ENCODE measurements at places on chromosomes 12 and 14.

DNA sequence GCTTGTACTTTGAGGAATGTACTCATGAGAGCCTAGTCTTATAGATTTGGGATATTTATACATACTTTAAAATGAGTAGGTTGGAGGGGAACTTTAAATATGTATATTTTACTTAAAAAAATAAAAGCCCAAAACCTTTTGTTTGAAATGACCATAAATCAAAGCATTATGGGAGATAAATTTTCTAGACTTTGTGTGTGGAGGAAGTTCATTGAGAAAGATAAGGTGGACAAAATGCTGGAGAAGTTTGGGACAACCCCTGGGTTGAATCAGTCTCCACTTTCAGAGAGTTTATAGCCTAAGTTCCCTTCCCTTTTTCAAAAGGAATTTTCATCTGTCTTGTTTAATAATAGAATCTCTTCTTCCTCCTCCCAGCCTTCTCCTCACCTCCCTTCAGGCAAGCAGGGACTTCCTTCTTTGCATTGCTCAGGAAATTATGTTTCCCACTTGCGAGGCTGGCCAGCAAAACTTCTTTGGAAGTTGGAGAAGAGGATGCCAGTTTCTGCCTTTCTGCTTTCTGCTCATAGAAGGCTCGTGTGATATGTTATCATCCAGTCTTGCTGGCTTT lies 54.2 kb downstream of the CHST11 start:
- no peaks in the 10 kb centered on the region for H3K36me3 ChIP-seq
- no peaks in the 10 kb centered on the region for H3K27me3 ChIP-seq
- no peak overlapping the region for H3K4me3 ChIP-seq
- peaks cover 11% of the 10 kb centered on the region for H3K4me1 ChIP-seq
- no peak overlapping the region for H3K27ac ChIP-seq

DNA sequence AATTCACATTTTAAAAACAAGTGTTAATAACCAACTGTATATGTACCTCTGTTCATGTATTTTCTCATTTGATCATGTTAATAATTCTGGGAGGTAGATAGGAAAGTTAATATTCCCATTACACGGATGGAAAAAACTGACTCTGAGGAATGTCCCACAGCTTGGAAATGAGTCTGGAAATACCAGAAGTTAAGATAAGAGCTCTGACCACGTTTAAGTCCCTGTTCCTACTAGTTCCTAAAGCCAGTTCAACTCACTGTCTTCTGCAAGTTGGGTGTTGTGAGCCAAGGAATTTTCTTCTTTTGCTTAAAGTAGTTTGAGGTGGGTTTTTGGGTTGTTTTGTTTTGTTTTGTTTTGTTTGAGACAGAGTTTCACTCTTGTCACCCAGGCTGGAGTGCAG lies 104.5 kb downstream of the TMEM30B start:
- no peaks in the 10 kb centered on the region for H3K36me3 ChIP-seq
- DNase-seq = no peak
- H3K4me3 ChIP-seq = no peak overlapping the region
- no peaks in the 10 kb centered on the region for H3K27me3 ChIP-seq

GRCh38 chr14:33774723-33775470 lies 176.0 kb downstream of the EGLN3 start:
- H3K27me3 ChIP-seq = no peaks in the 10 kb centered on the region
- no peak for DNase-seq
- no peaks in the 10 kb centered on the region for H3K4me1 ChIP-seq
- H3K36me3 ChIP-seq = no peaks in the 10 kb centered on the region

DNA sequence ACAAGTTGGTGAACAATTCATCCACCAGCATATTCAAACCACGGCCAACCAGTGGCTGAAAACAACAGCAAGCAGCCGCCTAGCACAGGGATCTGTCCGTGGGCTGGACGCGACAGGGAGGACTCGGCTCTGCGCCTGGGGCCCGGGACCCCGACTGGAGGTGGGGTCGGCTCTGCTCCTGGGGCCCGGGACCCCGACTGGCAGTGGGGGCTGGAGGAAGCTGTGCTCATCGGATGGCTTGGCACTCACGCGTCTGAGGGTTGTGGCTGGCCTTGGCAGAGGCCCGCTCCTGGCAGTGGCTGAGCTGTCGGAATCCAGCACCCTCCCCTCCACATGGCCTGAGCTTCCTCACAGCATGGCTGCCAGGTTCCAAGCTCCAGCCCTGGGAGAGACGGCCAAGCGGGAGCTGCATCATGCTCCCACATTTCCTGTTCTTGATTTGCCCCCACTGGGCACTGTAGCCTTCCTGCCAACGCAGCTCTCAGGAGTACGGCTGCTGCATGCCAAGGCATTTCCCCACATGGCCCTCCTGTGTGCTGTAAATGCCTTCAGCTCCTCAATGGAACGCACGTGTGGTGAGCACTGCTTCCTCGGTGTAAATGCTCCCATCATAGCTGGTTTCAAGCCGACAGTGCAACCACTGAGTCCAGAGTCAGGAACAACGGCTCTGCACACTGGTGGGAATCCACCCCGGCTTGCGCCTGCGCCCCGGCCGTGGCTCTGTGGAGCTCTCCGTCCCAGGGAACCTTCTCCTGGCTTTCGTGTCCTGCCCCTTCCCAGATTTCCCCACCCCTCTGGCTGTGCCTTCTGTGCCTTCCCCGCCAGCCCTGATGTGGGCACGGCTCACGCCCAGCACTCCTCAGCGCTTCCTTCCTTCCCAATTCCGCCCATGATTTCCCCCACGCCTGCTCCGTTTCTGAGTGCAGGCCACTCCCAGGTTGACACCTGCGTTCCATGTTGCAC lies 7.3 kb upstream of the GALNT9 start:
- H3K27ac ChIP-seq = no peak overlapping the region
- DNase-seq = no peak
- H3K27me3 ChIP-seq = no peaks in the 10 kb centered on the region
- H3K4me1 ChIP-seq = no peaks in the 10 kb centered on the region

- H3K36me3 ChIP-seq = no peaks in the 10 kb centered on the region
- DNase-seq = no peak
- no peak overlapping the region for H3K27ac ChIP-seq
These were observed 220.3 kb upstream of the ARID2 start for GRCh38 chr12:45509187-45509586.

DNA sequence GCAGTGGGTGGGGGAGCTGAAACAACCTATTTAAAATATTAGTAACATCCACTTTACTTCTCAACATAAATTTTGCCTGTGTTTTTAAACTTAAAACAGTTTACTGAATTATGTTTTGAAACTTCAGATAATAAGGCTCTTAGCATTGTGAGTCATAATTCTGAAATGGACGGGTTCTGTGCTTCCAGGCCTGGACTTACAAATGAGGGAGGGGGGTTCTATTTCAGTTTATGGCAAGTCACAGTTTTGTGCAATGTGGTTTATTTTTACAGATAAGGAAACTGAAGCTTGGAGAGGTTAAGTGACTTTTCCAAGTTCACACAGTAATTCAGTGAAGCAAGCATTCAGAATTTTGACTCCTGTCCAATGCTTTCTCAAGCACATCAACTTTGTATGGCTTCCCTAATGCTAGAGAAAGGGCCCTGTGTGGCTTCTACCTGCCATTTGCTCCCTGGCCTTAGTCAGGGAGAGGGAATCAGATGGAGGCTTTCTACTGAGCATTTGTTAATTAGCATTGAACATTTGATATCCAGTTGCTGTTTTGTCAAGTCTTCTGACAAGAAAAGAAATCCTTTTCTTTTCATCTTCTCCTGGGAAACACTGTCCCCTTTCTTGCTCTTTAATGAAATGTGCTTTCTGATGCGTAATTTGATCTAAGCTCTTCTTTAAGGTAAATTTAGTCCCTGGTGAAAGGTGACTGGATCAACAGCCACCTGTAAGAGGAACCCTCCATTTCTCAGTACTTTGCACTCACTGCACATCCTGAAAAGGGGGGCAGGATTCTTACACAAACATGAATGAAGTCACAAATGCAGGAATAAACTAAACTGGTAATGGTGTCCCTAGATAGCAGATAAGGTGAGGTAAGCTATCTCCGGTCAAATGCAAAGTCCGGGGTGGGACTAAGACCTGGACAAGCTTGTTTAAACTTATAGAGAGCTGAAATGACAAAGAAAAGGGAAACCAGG lies 2.5 kb upstream of the SALL2 start:
- no peaks in the 10 kb centered on the region for H3K36me3 ChIP-seq
- no peaks in the 10 kb centered on the region for H3K27me3 ChIP-seq

DNA sequence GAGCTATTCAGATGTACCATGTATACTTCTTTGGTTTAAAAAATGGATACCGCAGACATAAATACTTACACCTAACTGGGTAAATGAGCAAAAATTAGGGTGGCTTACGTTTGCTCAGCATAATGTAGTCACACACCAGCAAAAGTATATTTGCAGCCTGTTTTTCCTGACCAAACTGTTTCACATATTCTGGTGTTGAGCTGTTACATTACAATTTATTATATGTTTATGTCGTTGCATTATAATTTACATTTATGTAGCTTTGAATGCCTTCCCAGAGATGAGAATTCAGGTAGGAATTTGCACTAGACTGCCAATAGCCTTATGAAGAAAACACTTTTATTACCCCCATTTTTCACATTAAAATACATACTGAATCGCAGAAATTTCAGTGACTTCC lies 183.3 kb downstream of the PTPRO start:
- DNase-seq = no peak
- H3K4me1 ChIP-seq = no peaks in the 10 kb centered on the region

DNA sequence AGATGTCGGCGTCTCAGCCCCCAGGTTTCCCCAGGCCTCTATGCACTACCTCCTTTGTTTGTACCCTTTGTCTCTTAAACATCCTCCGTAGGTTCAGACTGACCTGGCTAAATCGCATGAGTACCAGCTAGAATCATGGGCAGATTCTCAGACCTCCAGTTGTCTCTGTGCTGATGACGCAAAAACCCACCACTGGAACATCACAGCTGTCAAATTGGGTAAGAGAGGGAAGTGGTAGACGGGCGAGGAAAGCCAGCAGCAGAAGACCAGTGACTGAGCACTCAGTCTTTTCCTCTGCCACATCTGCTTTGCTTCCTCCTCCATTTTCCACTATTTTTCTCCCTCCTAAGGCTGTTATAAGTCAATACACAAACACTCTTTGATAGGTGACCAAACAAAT lies 29.7 kb downstream of the A2ML1 start:
- H3K36me3 ChIP-seq = no peaks in the 10 kb centered on the region
- no peaks in the 10 kb centered on the region for H3K27me3 ChIP-seq
- no peaks in the 10 kb centered on the region for H3K4me1 ChIP-seq

- DNase-seq = no peak
- no peak overlapping the region for H3K27ac ChIP-seq
These were observed 4.3 kb downstream of the TINF2 start for GRCh38 chr14:24238123-24238522.

- H3K27me3 ChIP-seq = no peaks in the 10 kb centered on the region
- no peak overlapping the region for H3K4me3 ChIP-seq
- DNase-seq = no peak
- H3K36me3 ChIP-seq = no peaks in the 10 kb centered on the region
- H3K27ac ChIP-seq = no peak overlapping the region
These were observed 85.6 kb downstream of the GALNT9 start for GRCh38 chr12:132243596-132244310.

GRCh38 chr12:57142121-57142520 lies 5.3 kb downstream of the LRP1-AS start:
- H3K4me1 ChIP-seq = no peaks in the 10 kb centered on the region
- no peaks in the 10 kb centered on the region for H3K27me3 ChIP-seq
- DNase-seq = no peak
- H3K27ac ChIP-seq = no peak overlapping the region
- H3K4me3 ChIP-seq = no peak overlapping the region

- H3K27ac ChIP-seq = peak overlapping the region; percentile 48
- H3K36me3 ChIP-seq = no peaks in the 10 kb centered on the region
- H3K4me1 ChIP-seq = peaks cover 24% of the 10 kb centered on the region
- no peaks in the 10 kb centered on the region for H3K27me3 ChIP-seq
These were observed 790 bp downstream of the SSH1 start for GRCh38 chr12:108856428-108857157.

GRCh38 chr12:21301-22189 lies 45.0 kb upstream of the IQSEC3 start:
- no peaks in the 10 kb centered on the region for H3K4me1 ChIP-seq
- no peaks in the 10 kb centered on the region for H3K27me3 ChIP-seq
- DNase-seq = no peak
- no peak overlapping the region for H3K4me3 ChIP-seq

DNA sequence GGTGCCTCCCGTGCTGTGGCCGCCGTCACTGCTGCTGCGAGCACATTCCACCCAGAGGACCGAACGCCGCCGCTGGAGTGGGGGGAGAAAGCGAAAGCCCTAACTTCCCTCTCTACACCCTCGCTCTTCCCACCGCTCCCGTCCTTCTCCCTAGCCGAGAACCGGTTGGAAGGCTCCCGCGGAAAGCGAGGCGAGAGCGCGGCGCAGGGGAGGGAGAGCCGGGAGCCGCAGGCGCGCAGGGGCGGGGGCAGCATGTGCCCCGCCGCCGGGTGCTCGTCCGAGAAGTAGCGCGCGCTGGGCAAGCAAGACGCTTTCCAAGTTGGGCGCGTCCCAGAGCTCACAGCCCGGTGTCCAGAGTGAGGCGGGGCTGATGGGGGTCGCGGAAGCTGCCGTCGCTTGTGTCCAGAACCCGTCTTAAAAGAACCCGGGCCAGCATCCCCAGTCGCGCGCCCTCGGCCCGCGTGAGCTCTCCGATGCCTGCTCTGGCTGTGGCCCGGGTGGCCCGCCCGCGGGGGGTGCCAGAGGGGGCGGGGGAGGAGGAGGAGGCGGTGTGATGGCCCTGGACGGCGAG lies at the start of gene TRHDE:
Gene TRHDE (plus strand): TSS at position 280 of the 571 bp plus-strand sequence. CDS start 274 bp downstream, at position 554.
- peaks cover 14% of the 10 kb centered on the region for H3K27me3 ChIP-seq
- no peaks in the 10 kb centered on the region for H3K4me1 ChIP-seq
- DNase-seq = no peak
- no peaks in the 10 kb centered on the region for H3K36me3 ChIP-seq

DNA sequence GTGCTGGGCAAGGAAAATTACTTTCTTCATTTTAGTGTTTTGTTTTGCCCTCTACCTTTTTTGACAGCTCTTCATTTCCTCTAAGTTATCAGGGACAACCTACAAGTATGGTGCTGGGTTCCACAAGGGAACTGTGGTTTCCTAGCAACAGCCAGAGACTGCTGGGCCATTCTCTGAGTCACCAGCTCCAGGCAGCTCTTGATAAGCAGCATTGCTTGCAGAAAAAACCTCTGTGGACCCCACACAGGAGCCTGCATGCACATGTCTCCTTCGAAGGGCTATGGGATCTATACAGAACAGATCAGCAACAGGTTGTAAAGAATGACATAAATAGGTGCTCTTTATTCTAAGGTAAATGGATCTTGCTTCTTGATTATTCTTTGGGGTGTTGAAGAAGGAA lies 81.0 kb upstream of the CCDC196 start:
- no peak overlapping the region for H3K4me3 ChIP-seq
- H3K36me3 ChIP-seq = no peaks in the 10 kb centered on the region
- H3K27ac ChIP-seq = no peak overlapping the region
- no peaks in the 10 kb centered on the region for H3K4me1 ChIP-seq

DNA sequence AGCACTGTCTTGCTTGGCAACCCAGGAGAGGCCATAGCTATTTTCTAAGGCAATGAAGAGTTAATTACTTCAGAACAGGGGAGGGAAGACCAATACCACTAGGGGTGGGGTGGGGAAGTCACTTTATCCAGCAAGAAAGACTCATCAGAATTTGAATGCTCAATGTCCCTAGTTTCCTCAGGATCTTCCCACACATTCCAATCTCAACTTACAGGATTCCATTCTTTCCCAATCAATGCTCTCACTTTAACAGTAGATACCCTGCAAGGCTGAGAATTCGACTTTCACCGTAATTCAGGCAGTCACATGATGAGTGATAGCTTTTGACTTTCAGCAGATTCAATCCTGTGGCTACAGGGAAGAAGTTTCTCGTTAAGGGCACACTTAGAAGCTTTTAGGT lies 526.6 kb upstream of the SEL1L start:
- H3K4me3 ChIP-seq = no peak overlapping the region
- no peaks in the 10 kb centered on the region for H3K4me1 ChIP-seq
- H3K36me3 ChIP-seq = no peaks in the 10 kb centered on the region
- no peaks in the 10 kb centered on the region for H3K27me3 ChIP-seq
- no peak for DNase-seq

- no peak overlapping the region for H3K4me3 ChIP-seq
- no peaks in the 10 kb centered on the region for H3K36me3 ChIP-seq
- H3K27me3 ChIP-seq = no peaks in the 10 kb centered on the region
- H3K4me1 ChIP-seq = no peaks in the 10 kb centered on the region
- DNase-seq = no peak
These were observed 155.5 kb upstream of the KRR1 start for GRCh38 chr12:75666939-75667334.
